ENCODE measurements at places on chromosomes 2 and 18.

DNA sequence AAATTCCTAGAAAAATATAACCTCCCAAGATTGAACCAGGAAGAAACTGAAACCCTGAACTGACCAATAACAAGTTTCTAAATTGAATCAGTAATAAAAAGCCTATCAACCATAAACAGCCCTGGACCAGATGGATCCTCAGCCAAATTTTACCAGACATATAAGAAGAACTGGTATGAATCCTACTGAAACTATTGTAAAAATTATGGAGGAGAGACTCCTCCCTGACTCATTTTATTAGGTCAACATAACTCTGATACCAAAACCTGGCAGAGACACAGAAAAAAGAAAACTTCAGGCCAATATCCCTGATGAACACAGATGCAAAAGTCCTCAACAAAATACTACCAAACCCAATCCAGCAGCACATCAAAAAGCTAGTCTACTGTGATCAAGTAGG lies 11.3 kb downstream of the NT5C1B start:
- no peak for DNase-seq

DNA sequence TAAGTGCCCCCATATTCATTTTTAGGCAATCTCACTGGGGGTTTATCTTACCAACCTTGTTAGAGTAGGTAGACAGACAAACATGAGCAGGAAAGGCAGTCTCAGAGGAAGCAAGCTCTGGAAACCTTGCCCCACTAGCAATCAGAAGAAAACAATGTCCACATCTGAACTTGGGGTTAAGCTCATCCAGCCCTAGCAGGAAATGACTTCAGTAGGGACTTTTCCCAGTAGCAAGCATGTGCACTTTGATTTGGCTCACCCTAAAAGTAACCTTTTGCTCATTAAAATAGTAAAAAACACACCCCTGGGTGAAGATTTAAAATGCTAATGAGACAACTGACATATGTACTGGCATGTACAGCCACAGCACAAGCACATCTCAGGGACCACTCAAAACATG lies 175.5 kb downstream of the AKAIN1 start:
- no peak for DNase-seq

DNA sequence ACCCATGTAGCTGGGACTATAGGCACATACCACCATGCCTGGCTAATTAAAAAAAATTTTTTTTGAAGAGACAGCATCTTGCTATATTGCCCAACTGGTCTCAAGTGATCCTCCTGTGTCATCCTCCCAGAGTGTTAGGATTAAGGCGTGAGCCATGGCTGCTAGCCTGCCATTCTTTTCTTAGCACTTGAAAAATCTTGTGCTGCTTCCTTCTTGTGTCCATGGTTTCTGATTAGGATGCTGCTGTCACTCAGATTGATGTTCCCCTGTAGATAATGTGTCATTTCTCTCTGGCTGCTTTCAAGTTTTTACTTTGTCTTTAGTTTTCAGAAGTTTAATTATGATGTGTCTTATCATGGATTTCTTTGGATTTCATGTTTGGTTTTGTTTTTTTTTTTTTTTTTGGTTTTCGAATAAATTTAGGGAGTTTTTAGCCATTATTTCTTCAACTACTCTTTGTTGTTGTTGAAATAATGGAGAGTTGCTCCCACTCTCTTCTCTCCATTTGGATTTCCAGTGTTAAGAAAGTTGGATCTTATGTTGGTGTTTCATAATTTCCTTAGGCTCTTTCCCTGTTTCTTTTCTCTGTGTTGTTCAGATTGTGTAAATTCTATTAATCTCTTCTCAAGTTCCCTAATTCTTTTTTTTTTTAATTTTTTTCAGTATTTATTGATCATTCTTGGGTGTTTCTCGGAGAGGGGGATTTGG lies 2.5 kb downstream of the ATP9B start:
- no peak for DNase-seq

GRCh38 chr18:26322890-26323653 lies 96.8 kb downstream of the TAF4B start:
- no peak for DNase-seq

GRCh38 chr2:153478289-153479261 lies at the start of gene RPRM:
RPRM (minus strand) TSS chr2:153478762; CDS start chr2:153478565, 197 bp downstream.
- DNase-seq = peak; percentile 35

Data from activated gamma-delta T cell treated with Interleukin-2 at 50 U/mL for 16 hours (primary cell).